ENCODE measurements at places on chromosomes 16 and 17. TPM values are rescaled to one million over a fixed set of nuclear protein-coding genes. Genes with fewer than 3 reads are reported as not detected.

CENPX gene
- polyA plus RNA-seq = 53.8 TPM

HS3ST3B1 gene
- 1.6 TPM for polyA plus RNA-seq

KCNH4 gene
- not detected for polyA plus RNA-seq

NHERF2 gene
- polyA plus RNA-seq = 86.2 TPM

FOXN1 gene
- polyA plus RNA-seq = not detected

ZSCAN10 gene
- not detected for polyA plus RNA-seq

MMD gene
- polyA plus RNA-seq = 6.2 TPM

SLC52A1 gene
- 0.01 TPM for polyA plus RNA-seq

- no peak for DNase-seq
Measured at GRCh38 chr17:76011951-76012350, 11.3 kb downstream of the CDK3 start.

DNA sequence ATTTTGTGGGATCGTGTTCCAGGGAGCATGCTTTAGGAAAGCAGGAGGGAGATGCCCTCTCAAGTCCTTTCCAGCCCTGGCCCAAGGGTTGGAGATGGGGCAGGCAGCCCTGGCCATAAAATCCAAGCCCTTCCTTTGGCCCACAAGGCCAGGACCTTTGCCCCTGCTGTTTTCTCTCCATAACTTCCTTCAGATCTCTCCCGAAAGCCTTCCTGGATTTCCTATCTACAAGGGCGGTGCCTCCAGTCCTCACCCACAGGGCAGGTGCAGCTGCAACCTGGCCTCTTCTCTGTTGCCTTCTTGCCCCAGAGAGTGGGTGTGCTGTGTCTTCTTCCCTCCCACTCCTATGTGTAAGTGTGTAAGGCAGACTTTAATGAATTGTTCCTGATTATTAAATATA is 8.5 kb upstream of the PDP2 start:
- DNase-seq = no peak

DNA sequence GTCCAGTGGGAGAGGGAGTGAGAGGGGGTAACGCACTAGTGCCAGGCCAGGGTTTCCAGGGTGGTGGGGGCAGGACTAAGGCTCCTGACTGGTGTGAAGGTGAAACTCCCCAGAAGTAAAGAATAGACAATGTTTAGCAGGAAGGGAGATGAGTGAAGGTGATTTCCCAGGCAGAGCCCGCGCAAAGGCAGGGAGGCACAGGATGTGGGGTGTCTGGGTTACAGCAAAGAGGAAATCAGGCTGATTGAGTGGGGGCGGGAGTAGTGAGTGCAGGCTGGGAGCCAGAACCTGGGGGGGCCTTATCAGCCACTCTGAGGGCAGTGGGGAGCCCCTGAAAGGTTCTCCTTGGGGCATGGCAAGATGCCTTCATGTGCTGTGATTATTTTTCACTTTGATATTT is 167.5 kb downstream of the UTP18 start:
- no peak for DNase-seq

- DNase-seq = no peak
Measured at GRCh38 chr17:12180644-12181261, 160.1 kb downstream of the MAP2K4 start.

DNA sequence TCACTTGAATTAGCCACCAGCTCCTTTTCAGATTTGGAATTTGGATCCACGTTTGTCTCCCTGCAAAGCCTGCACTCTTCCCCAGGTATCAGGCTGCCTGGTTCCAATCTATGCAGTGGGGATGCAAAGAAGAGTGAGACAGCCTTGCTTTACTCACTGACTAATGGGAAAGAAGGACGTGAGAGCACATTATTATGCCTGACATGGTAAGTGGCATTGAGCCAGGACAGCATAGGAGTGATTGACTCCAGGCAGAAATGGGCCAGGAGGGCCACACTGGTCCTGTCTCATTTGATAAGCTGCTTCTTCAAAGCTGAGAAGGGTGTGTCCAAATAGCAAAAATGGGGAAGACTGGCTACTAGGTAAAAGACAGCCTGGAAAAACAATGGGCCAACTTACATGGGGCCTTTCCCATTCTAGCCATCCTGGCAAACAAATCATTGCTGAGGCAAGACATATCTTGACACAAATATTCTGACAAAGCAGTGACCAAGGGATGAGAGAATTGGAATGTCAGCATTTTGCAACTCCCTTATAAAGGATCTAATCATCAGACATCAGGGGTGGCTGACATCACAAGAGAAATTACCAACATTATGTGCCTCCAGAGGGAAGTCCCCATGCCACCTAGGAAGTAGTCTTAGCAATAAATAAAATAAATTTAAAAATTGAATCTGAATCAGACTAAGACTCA is 38.6 kb downstream of the CDH11 start:
- no peak for DNase-seq

- no peak for DNase-seq
Measured at GRCh38 chr16:88300463-88300835, 82.3 kb upstream of the ZNF469 start.

All from psoas muscle (tissue), 8 donors.